ENCODE measurements at places on chromosomes 11 and 22.

DNA sequence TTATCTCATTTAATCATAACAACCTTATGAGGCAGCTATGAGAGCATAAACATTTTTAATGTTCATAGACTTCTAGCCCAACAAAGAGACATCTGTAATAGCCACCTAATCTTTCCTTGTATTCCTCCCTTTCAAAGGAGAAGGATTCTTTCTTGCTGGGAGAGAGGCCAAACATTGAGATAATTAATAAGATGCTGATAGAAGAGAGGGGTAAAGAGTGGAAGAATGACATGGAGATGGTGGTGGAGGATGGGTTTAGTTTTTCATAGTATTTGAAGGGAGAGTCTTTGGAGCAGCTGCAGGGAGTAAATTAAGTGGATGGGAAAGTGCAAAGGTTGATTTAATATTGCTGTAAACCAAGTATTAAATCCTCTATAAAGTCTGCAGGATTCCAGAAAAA is 57.9 kb downstream of the ARL14EP start:
- DNase-seq: no peak

DNA sequence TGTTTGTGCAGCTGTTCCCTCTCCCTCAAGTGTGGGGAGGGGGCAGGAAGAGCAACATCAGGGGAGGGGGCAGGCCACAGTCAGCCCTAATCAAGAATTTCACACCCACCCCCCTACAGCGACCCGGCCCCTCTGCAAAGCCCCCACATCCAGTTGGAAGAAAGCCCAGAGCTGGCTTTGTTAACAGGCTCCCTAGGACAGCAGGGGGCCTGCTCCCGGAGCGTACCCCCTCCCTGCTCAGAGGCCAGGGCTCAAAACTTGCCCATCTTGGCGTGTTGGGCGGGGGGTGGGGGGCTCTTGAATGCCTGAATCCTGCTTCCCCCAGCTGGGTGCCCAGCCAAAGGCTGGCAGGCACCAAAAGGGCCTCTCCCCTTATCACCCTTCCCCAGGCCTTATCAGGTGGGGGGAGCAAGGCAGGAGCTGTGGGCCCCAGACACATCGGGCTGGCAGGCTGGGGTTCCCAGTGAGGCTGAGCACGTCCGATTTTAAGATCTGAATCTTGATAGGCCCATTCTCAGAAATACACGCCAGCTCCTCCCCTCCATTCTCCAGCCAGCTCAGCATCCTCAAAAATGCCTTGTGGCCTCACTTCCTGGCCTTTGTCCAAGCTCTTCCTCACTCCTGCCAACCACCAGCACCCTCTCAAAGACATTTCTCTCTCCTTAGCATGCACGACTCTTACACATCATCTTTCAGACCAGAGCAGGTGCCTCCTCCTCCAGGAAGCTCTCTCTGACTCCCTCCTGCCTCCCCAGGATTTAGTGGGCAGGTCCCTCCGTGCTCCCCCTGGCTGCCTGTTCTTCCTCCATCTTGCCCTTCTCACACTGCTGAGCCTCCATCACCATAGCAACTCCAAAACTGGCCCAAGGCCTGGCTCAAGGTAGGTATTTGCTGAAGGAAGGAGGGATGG is 384.8 kb downstream of the MN1 start:
- no peak for DNase-seq

DNA sequence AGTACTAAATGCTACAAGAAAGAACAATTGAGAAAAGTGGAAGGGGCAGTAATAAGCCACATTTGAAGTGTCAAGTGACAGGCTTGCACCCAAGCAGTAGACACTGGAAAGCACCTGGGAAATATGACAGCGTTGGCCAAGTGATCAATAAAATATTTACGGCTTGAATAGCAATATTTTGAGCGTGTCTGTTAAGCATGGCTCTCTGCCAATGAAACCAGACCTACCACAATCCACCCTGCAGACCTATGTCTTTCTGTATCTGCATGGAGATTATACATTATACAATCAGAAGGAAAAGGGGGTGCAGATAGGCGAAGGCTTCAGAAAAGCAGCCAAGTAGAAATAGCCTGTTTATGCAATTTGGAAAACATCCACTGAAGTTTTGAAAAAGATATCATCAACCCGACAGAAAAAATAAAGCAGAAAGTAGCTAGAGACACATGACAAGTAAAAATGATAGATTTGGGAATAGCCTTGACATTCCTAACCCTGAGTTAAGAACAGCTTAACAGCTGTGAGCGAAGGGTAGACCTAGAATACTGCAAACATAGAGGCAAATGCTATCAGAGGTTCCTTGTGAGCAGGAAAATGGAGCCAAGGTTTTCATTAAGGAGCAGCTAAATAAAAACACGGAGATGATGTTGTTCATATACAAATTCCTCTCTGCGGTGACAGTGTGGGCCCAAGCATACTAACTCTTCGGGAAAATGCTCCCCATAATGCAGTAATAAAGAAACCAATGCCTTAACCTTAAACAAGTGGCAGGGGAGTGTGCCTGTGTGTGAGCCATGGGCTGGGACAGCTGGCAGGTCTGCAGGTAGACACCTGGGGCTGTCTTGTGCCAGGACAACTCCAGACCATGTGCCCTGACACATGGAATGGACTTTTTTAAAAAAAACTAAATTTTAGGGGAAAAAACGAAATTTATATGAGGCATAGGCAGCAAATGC is 71.3 kb downstream of the ETS1 start:
- no peak for DNase-seq

- DNase-seq: no peak
Observed at GRCh38 chr11:121070951-121071845, 29.8 kb upstream of the TECTA start.

GRCh38 chr11:132838627-132839026 is 693.7 kb downstream of the OPCML start:
- no peak for DNase-seq

- no peak for DNase-seq
Observed at GRCh38 chr22:26374391-26375026, 54.6 kb upstream of the ASPHD2 start.

DNA sequence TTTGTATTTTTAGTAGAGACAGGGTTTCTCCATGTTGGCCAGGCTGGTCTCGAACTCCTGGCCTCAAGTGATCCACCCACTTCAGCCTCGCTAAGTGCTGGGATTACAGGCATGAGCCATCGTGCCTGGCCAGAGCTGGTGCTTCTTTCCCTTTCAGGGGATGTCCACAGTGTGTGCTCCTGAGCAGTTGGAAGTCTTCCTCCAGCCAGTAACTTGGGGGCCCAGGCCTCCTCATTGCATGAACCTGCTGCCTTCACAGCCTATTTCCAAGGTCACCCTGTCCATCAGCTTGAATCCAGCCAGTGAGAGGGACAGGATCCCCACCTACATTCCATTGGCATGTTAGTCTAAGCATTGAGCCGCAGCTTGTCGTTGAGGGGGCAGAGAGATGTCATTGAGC is 12.5 kb downstream of the RTL6 start:
- no peak for DNase-seq

GRCh38 chr11:34181251-34181650 is 75.8 kb downstream of the NAT10 start:
- DNase-seq: no peak

- DNase-seq: no peak
Observed at GRCh38 chr22:45202333-45203149, 38.2 kb downstream of the KIAA0930 start.

GRCh38 chr11:69357458-69358397 is 63.8 kb downstream of the MYEOV start:
- no peak for DNase-seq
